ENCODE measurements at places on chromosomes 4 and X.

DNA sequence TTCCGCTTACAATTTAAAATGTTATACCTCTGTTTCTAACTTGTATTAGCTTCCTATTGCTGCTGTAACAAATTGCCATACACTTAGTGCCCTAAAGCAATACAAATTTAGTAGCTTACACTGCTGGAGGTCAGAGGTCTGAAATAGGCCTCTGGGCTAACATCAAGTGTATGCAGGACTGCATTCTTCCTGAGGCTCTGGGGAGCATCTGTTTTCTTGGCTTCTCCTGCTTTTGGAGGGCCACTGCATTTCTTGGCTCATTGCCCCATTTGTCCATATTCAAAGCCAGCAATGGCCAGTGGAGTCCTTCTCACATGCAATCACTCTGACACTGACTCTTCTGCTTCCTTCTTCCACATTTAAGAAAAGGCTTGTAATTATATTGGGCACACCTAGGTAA lies 639.8 kb upstream of the INTU start:
- H3K4me1 ChIP-seq, result no peaks in the 10 kb centered on the region
- H3K27ac ChIP-seq, result no peak overlapping the region
- no peaks in the 10 kb centered on the region for H3K27me3 ChIP-seq

GRCh38 chr4:40688446-40689095 lies 58.9 kb upstream of the RBM47 start:
- no peak overlapping the region for H3K4me3 ChIP-seq
- DNase-seq, result no peak
- peaks cover 3% of the 10 kb centered on the region for H3K4me1 ChIP-seq
- no peaks in the 10 kb centered on the region for H3K36me3 ChIP-seq
- no peak overlapping the region for H3K27ac ChIP-seq

DNA sequence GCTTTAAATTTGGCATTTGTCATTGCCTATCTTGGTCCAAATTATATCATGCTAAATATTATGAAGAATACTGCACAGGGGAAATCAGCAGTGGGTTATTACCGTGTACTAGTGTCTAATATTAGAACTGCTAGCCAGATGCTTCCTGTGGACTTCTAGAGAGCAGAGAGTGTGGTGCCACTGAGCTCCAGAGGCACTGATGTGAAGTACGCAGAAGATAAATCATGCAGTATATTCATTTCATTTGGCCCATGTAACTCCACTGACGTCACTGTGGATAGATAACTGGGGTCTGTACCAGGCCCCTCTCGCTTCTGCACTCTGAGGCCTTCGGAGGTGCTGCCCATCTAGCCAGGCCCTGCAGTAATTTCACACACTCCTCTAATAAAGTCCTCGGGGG lies 80.0 kb downstream of the ALPK1 start:
- H3K36me3 ChIP-seq, result peaks cover 17% of the 10 kb centered on the region
- no peak for DNase-seq
- H3K4me1 ChIP-seq, result peaks cover 8% of the 10 kb centered on the region
- no peak overlapping the region for H3K4me3 ChIP-seq
- peaks cover 31% of the 10 kb centered on the region for H3K27me3 ChIP-seq
- no peak overlapping the region for H3K27ac ChIP-seq

DNA sequence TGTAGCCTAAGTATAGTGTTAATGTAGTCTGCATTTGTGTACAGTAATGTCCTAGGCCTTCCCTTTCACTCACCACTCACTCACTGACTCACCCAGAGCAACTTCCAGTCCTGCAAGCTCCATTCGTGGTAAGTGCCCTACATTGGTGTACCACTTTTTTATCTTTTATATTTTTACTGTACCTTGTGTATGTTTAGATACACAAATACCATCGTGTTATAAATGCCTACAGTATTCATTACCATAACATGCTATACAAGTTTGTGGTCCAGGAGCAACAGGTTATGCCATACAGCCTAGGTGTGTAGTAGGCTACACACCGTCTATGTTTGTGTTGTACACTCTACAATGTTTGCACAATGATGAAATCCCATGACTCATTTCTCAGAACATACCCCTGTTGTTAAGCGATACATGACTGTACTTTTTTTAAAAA lies 15.4 kb downstream of the TSPAN5 start:
- DNase-seq, result no peak
- H3K27ac ChIP-seq, result no peak overlapping the region
- peaks cover 8% of the 10 kb centered on the region for H3K4me1 ChIP-seq
- H3K4me3 ChIP-seq, result no peak overlapping the region
- no peaks in the 10 kb centered on the region for H3K36me3 ChIP-seq

- H3K4me1 ChIP-seq, result peaks cover 41% of the 10 kb centered on the region
- DNase-seq, result no peak
- H3K36me3 ChIP-seq, result no peaks in the 10 kb centered on the region
- no peaks in the 10 kb centered on the region for H3K27me3 ChIP-seq
These were observed 745 bp downstream of the TRIM2 start for GRCh38 chr4:153204728-153205648.
